ENCODE measurements at places on chromosomes 1 and 21. TPM values are rescaled to one million over a fixed set of nuclear protein-coding genes. Genes with fewer than 3 reads are reported as not detected.

GRCh38 chr1:48775831-48776392 lies 779 bp downstream of the BEND5 start:
- no peak for DNase-seq

DNA sequence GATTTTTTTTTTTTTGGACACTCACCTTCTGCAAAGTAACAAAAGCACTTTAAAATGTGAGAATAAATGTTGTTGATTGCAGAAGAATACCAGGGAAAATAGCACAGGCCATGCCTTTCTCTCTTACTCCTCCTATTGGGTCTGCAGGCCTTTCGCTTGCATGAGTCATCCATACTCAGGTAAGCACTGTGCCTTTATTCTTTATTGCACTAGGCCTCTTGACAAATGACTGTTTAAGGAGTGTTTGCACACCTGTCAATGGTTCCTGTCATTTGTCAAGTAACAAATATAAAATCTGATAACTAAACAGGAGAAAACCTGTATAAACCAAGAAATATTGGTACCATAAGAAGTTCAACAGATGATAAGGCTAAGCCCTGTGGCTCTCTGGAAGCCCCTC lies 106.5 kb downstream of the RGS7 start:
- DNase-seq = no peak

DNA sequence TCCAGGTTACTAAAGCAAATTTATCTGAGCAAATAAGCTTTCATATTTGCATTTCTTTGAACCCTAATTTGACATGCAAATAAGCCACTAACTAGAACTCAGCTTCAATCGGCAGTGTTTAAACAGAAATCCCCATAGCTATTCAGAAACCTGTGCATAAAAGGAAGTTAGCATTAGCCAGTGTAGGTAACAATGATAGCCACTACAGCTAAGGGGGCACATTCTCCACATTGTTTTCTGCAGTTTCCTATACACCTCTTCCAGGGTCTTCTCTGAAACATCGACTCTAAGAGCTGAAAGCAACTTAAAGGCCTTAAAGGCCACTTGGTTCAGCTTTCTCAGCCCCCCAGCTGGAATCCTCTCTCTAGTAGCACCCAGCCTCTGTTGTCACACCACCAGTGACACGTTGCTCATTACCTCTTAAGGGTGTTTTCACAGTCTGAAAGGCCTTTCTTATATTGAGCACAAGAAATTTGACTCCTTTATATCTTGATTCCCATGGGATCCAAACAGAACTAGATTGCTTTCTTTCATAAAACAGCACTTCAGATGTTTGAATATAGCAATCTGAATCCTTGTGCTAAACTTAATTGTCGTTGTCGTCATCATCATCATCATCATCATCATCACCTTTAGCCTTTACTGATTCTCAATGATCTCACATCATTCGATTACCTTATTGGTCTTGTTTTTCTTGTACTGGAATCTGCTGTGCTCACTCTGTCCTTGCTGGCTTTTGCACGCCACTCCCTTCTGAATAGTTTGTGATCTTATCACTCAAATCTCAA lies 93.9 kb upstream of the DAB1 start:
- DNase-seq = no peak

The GART gene
- total RNA-seq = 111 TPM

The ERG gene
- total RNA-seq = not detected

The ERI3 gene
- total RNA-seq = 22.9 TPM

- no peak for DNase-seq
Measured at GRCh38 chr21:38645282-38645681, 147.0 kb upstream of the ERG start.

- no peak for DNase-seq
Measured at GRCh38 chr1:89837036-89837481, 16.2 kb downstream of the LRRC8D start.

The RNF186 gene
- not detected for total RNA-seq

- DNase-seq = no peak
Measured at GRCh38 chr1:34606504-34606903, 148.3 kb upstream of the GJB5 start.

GRCh38 chr1:86775395-86775794 lies 71.0 kb downstream of the SH3GLB1 start:
- DNase-seq = no peak

The MANEAL gene
- 1.7 TPM for total RNA-seq

DNA sequence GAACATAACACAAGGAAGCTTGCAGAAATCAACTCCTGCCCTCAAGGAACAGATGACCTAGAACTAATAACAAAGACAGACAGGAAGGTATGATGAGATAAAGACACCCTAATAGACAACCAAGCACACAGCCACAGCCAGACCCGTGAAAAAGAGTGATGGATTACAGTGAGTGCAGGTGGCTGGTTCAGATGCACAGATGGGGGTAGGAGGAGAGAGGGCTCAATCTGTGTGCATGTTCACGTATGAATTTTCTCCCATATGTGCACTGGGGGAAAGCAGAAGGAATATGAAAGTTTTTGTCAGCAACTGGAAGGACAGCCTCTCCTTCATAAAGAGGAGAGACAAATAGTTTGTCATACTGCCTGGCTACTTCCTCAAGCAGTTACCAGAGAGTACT lies 367.1 kb downstream of the PBX1 start:
- no peak for DNase-seq

DNA sequence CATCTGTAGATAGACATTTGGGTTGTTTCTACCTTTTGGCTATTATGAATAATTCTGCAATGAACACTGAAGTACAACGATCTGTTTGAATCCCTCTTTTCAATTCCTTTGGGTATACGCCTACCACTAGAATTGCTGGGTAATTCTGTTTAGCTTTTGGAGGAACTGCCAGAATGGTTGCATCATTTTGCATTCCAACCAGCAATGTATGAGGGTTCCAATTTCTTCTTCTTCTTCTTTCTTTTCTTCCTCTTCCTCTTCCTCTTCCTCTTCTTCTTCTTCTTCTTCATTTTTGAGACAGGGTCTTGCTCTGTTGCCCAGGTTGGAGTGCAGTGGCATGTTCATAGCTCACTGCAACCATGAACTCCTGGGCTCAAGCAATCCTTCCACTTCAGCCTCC lies 13.8 kb upstream of the THEM5 start:
- DNase-seq = no peak

The CTNNBIP1 gene
- 12.7 TPM for total RNA-seq

The S100A5 gene
- 4.7 TPM for total RNA-seq

DNA sequence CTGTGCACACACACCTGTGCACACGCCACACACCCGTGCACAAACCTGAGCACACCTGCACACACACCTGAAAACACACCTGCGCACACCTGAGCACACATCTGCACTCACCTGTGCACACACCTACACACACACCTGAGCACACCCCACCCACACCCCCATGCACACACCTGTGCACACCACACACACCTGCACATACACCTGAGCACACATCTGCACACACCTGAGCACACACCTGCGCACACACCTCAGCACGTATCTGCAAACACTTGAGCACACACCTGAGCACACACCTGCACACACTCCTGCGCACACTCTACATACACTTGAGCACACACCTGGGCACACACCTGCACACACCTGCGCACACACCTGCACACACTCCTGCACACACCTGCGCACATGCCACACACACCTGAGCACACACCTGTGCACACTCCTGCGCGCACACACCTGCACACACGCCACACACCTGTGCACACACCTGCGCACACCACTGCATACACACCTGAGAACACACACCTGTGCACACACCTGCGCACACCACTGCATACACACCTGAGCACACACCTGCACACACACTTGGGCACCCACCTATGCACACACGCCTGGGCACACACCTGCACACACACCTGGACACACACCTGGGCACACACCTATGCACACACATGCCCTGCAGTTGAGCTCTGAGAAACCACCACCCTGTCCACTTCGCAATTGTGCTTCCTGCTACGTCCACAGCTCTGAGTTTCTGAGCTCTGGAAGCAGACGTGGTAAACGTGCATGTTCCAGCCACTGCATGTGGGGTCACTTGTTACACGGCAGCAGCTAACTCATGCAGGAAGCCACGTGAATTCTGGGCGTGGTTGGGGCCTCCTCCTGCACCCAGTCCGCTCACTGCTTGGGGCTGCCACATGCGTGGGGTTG lies 8.0 kb upstream of the C1orf159 start:
- no peak for DNase-seq

The SLC9C2 gene
- not detected for total RNA-seq

GRCh38 chr1:176552217-176552991 lies 89.4 kb downstream of the PAPPA2 start:
- no peak for DNase-seq

- DNase-seq = no peak
Measured at GRCh38 chr1:17276568-17276967, 27.7 kb downstream of the PADI3 start.

GRCh38 chr1:222897527-222898190 lies 82.8 kb downstream of the DISP1 start:
- no peak for DNase-seq

- no peak for DNase-seq
Measured at GRCh38 chr1:16605532-16606505, 7.5 kb downstream of the NBPF1 start.

GRCh38 chr1:162218975-162219374 lies 149.5 kb downstream of the NOS1AP start:
- no peak for DNase-seq

Data from activated CD4-positive, alpha-beta memory T cell treated with anti-CD3 and anti-CD28 coated beads, Interleukin-2, amount 10 ng/mL, durations not matched to agents 7 days and 5 days (primary cell).